ENCODE measurements at places on chromosomes 7 and 10.

- no peak for DNase-seq
Measured at GRCh38 chr10:74983383-74983782, 128.1 kb upstream of the SAMD8 start.

- no peak for DNase-seq
Measured at GRCh38 chr7:123939784-123940183, 14.7 kb downstream of the SPAM1 start.

DNA sequence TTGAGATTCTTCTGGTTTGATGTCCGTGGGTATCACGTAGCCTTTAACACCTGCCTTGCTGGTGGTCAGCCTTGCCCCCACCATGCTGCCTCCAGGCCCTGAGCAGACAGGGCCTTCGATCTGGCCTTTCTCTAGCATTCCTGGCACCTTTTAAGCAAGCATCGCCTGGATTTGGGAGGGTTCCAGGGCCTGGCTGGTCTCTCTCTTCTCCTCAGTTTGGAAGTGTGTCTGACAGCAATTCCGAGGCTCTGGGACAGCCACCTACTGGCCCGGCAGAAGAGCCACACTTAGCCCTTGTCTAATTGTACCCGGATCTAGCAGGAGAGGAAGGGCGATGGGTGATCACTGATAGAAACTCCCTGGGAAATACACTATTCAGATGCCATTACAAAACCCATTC, 441.3 kb upstream of the MKI67 start:
- DNase-seq = no peak

DNA sequence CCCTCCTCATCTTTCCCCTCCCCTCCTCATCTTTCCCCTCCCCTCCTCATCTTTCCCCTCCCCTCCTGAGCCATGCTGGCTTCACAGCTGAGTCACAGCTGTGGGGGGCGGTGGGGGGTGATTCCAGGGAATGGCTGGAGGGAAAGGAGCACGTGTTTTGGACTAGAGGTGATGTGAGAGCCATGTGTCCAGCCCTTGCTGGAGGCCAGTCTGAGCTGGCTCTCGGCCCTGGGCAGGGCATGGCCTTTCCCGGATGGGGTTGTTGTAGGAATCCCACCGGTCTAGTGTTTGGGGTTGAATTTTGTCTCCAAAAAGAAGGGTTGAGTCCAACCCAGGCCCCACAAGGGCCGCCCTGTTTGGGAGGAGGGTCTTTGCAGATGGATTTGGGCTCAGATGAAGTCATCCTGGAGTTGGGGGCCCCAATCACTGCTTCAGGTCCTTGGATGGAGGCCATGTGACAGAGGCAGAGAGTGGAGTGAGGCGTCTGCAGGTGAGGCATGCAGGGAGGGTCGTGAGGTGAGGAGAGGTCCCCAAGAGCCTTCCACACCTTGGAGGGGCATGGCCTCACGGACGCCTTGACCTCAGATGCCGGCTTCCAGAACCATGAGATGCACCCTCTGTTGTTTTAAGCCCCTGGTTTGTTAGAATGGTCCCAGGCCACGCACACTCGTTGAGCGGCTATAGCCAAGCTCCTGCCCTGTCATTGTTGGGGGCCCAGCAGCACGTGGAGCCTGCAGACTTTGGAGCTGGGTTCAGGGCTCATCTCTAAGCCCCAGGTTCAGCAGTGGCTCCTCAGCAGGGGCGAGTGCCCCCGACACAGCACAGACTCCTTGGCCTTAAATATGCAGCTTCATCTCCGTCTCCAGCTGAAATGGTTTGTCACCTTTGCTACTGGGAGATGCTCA, 101.6 kb downstream of the DNAJB6 start:
- no peak for DNase-seq

- DNase-seq = no peak
Measured at GRCh38 chr10:95355301-95355700, 64.5 kb upstream of the PDLIM1 start.

DNA sequence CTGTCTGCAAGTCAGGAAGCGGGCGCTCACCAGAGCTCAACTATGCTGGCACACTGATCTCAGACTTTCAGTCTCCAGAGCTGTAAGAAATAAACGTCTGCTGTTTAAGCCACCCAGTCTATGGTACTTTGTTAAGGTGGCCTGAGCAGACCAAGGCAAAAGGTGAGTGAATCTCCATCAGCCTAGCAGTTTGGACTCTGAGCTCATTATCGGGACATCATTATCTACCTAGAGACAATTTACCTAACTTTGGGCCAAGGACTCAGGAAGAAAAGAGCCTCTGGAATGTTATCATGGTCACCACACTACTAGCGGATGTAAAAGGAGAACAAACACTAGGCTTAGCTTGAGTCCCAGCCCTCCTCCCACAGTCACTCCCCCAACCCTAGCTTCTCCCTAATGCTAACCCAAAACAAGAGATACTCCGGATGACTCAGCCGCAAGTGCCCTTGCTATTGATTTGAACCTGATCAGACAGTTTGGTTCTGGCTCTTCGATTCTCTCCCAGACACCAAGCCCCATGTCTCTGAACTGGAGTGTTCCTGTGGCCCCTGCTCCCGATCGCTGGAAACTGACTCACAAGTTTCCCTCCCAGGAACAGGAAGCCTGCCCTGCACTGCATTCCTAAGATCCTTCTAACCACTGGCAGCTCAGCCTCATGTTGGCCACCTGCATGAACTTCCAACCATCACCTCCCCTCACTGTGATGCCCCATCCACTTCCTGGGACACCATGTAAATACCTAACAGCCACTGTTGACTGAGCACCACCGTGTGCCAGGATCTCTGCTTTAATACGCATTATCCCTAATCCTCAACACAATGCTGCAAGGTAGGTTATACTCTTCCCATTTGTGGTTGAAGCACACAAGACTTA, 34.5 kb downstream of the CREB3L2 start:
- no peak for DNase-seq

- no peak for DNase-seq
Measured at GRCh38 chr10:110175406-110175805, 32.0 kb upstream of the MXI1 start.

DNA sequence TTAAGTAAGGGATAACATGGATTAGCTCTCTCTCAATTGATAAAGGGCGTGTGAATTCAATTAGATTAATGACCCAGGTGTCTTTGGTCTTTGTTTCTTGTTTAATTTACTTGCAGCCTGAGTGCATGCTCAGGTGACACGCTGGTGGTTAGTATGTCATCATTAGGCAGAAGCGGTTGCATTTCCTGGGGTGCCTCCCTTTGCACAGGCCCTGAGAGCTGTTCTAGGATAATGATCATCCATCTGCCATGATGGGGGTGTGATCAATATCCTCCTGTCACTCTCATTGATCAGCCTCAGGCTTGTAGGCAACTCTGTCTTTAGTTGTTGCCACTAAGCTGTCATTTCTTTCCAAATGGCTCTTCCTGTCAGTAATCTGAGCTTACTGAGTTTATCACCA, 99.6 kb upstream of the NPS start:
- no peak for DNase-seq

- DNase-seq = no peak
Measured at GRCh38 chr7:132080967-132081668, 495.2 kb downstream of the PLXNA4 start.

DNA sequence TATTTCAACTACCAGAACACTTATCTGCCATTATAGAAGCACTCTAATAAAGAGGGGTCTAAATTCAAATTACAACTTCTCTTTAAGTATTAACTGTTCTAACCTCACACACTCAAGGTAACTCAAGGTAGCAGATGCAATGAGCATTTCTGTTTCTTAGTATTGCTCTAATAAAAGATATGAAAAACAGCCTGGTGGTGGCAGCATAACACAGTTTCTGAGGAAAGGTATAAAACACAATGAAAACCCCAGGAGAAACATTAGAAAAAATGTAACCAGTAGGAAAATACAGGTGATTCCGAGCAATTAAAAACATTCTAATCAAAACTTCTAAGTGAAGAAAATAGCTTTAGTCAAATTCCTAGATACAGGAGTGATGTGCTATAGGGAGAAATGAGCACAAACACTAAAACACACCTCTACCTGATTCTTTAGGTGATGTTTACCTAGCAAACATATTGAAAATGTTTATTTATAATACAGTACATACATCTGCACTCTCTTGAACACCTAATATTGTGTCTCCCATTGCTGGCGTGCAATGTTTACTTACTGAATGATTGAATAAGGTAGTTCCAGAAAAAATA, 3.5 kb downstream of the MKRN1 start:
- DNase-seq = no peak

GRCh38 chr10:120318862-120319261, 138.2 kb upstream of the PLPP4 start:
- no peak for DNase-seq

DNA sequence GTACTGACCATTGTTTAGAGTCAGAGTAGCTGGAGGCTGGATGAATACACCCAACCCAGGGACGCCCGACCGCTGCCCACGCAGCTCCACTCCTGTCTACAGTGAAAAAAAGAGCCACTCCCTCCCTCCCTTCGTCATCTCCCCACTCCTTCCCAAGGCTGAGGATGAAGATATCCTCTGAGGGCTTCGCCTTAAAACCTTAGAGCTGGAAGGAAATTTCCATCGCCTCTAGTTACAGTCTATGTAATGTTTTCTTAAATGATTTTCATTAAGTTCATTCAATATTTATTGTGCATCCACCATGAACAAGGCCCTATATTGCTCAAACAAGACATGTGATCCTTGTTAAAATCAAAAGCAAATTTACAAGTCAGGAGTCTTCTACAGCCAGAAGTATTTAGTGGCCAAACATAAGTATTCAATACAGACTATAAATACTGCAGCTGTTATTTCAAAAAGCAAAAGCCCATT, 11.3 kb upstream of the SLIT1 start:
- DNase-seq = no peak

Measured in stimulated activated CD8-positive, alpha-beta memory T cell treated with anti-CD3 and anti-CD28 coated beads, Interleukin-2, amount 100 ng/mL, for 48 hours (primary cell).